Stimulated activated CD8-positive, alpha-beta memory T cell treated with anti-CD3 and anti-CD28 coated beads, Interleukin-2, amount 100 ng/mL, for 48 hours (primary cell): ENCODE measurements at places on chromosomes 7 and 10.

DNA sequence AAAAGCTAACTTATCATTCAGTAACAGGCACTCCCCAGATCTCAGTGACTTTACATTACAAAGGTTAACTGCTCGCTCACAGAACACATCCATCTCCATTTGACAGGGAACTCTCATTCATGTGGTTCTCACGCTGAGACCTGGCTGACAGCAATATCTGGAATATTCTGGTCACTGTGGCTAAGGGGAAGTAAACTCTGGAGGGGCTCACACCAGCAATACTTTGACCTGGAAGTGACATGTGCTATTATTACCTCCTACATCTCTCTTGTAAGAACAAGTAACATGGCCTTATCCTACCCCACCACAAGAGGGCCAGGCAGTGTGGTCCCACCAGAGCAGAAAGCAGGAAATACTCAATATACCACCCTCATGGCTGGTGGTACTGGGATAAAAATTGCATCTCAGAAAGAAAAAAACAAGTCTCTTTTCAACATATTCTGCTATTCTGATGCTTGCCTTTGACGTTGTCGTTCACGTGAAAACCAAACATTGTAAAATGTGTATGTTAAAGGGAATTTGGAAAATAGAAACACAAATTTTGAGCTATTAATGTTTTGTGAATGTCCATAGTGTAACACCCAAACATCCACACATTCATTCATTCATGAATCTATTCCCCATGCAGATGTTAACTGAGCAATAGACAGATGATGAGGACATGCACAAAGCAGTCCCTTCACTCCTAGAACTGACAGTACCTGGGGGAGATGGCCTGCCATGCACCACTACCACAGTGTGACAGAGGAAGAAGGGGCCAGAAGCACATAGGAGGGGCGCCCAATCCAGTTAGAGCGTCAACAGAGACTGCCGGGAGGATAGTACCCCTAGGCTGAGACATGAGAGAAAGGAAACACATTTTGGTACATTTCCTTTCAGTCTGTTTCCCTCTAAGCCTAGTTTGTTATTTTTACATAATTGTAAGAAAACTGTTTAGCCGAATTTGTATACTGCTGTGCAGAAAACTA is 166.0 kb upstream of the SP4 start:
- DNase-seq: peak; percentile 23

- no peak for DNase-seq
These were observed 155.5 kb upstream of the LYZL2 start for GRCh38 chr10:30784897-30785605.

DNA sequence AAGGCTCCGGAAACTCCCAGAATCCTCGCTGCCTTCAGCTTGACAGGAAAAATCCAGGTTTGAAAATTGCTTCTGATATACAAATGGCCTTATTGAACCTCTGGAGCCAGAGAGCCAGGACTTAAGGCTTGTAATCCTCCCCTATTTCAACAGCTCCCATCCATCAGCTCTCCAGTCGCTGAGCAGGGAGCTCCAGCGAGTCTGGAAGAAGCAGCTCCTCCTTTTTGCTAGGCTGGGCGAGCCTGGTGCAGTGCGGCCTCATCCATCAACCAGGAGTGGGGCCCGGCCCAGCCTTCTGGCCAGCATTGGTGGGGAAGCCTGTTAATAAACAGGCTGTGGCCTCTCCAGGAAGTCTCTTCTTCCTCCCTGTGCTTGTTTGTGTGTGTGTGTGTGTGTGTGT is 424.4 kb downstream of the TCERG1L start:
- no peak for DNase-seq

- DNase-seq: no peak
These were observed 270.1 kb downstream of the PTPRN2 start for GRCh38 chr7:158317238-158318205.

DNA sequence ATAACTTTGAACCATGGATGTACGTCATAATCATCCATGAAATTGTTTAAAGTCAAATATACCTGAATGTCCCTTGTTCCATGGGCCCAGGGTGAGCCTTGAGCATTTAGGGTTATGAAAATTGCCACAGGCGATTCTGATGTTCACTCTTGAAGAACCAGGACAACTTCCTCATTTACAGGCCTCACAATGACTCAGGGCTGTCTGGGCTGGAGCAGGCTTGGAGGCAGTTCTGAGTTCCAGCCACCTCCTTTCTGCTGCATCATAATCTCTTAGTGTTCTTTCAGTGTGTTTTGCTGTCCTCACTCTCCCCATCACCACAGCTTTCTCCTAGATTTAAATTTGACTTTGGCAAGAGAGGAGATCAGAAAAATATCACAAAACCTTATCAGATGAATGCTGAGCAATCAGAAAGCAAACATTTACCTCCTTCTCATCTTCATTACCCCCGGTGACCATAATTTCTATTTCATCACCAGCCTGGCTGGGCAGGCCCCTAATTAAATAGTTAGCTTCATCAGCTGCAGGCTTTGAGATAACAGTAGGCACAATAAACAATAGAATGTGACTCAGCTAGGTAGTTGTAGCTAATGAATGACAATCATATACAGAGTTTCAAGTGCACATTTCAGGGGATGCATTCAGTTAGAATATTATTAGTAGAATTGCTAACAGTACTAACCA is 571.0 kb downstream of the SH2D4B start:
- no peak for DNase-seq

GRCh38 chr7:2224491-2224928 is 8.2 kb downstream of the MAD1L1 start:
- DNase-seq: no peak
